ENCODE measurements at places on chromosomes 6 and 20.
A peak's percentile ranks its signal among the peaks of the same experiment; 100 is the strongest.

GRCh38 chr20:56060486-56060885, 55.2 kb upstream of the CBLN4 start:
- DNase-seq = no peak

DNA sequence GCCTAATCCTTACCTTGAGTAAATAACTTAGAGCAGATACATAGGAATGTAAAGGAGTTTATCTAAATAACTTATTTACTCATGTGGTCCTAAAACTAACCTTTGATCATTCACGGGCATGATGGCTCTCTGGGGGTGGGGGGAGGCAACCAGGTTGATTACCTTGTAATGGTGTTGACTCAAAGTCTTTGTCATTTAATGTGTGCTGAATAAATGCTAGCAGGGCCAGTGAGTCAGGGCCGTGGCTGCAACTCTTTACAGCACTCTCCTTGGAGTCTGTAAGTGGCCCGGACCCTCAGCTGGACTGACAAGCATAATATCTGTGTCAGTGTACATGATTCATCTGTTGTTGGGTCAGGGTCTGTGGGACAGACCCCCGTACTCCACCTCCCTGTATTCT, 203.0 kb downstream of the EPM2A start:
- DNase-seq = no peak

GRCh38 chr6:34489207-34489805, 23.4 kb downstream of the PACSIN1 start:
- no peak for DNase-seq

GRCh38 chr6:124053315-124053714, 249.7 kb downstream of the NKAIN2 start:
- no peak for DNase-seq

DNA sequence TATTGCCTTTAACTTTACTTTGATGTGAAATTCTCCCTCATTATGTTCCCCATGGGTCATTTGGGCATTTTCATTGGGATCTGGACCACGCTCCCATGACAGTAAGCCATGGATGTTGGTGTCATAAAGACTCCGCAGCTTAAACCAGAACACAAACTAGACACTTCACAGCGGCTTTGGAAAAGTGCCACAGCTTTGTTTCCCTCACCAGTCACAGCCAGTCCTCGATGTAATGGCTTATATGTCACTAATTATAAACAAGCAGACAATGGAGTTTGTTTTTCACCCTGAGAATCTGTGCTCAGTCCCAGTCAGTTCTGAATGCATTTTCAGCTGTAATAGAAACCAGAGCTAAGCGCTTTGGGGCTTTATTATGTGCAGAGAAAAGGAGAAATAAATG, 23.2 kb upstream of the DAAM2 start:
- peak; percentile 67 for DNase-seq

GRCh38 chr6:157877573-157878438, 54.8 kb downstream of the SNX9 start:
- DNase-seq = no peak

GRCh38 chr20:63441136-63442099, 31.0 kb downstream of the KCNQ2 start:
- no peak for DNase-seq

DNA sequence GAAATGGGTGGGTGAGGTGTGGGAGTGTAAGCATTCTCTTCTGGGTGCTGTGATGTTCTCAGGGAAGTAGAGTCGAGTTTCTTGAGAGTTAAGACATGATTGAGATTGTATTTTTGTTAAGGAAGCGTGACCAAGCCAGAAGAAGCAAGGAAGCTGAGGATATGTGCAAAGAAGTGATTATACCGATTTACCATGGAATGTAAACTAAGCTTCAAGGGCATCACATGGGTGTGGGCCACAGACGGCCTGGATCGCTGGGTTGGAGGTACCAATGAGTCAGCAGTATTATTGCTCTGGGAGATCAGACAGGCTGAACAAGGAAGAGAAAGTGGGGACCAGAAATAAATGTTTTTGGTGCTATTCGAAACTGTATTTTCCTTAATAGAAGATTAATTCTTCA, 184.1 kb upstream of the GMDS start:
- DNase-seq = no peak
